ENCODE measurements at places on chromosomes 2 and 18.

GRCh38 chr2:183998041-183998796, 600.1 kb upstream of the ZNF804A start:
- DNase-seq: no peak

- DNase-seq: no peak
Measured at GRCh38 chr2:1079873-1080799, 129.5 kb downstream of the SNTG2 start.

DNA sequence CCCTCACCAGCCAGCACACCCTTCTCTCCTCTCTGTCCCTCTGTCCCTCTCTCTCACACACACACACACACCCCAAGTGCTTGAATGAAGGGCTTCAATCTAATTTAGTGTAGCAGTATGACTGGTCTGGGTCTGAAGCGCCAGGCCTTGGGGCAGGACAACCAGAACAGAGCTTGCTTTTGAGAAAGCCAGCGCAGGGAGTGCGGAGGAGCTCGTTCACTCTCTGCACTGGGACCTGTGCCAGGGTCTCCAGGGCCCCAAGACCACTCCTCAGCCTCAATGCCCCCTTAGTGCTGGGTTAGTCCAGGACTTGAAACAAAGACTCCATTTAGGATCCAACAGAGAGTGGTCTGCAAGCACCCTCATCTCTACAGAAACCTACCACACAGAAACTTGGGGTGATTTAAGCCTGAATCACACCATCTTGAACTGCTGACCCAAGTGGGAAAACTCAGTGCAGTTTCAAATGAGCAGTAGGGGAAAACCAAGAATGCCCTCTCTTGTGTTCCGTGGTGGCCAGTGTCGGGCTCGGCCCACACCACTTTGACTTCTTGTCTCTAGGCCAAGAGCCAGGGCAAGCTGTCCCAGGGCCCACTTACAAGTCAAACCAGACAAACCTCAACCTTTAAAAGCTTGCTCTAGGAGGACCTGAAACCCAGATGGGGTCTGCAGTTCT, 66.6 kb upstream of the WIPF1 start:
- no peak for DNase-seq

- no peak for DNase-seq
Measured at GRCh38 chr2:17915099-17915498, 36.6 kb downstream of the KCNS3 start.

GRCh38 chr2:10741139-10741538, 19.7 kb downstream of the ATP6V1C2 start:
- no peak for DNase-seq

GRCh38 chr18:51021226-51021965, 8.6 kb upstream of the SMAD4 start:
- DNase-seq: no peak

GRCh38 chr2:34070196-34070595, 471.1 kb upstream of the FAM98A start:
- DNase-seq: no peak

DNA sequence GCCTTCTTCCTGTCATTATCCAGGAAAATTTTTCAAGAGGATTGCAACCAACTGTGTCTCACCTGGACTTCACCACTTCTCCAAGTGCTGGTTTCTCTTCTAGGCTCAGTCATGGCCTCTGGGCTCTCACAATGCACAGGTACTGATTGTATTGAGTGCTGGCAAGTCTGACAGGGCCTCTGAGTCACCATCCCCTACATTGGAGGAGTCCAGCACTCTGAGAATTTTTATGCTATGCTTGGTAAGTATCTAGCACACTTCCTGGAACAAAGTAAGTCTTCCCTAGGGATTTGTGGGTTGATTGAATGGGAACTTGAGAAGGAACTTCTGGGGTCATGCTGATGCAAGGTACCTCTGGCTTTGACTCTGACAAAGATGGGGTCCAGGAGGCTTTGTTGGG, 147.2 kb upstream of the CELF4 start:
- DNase-seq: no peak

- peak; percentile 45 for DNase-seq
Measured at GRCh38 chr18:75207310-75208154, 1.4 kb downstream of the PTGR3 start.

GRCh38 chr2:46550686-46551404, 71.5 kb downstream of the TMEM247 start:
- no peak for DNase-seq

DNA sequence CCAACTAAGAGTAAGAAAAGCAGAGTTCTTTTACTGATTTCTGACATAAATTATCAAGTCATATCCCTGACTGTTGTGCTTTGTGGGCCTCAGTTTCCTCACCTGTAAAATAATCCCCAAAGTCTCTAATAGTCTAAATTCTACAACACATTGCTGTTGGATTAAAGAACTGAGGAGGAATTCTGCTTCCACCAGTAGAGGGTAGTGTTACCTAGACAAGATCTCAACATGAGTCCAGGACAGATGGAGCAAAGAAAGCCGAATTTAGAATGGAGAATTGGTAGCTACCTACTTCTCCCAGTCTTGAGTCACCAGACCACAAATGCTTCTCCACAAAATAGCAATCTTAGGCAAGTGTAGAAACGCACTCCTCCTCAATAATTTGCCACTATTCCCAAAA, 462.5 kb upstream of the FSHR start:
- DNase-seq: peak; percentile 4

- DNase-seq: peak; percentile 95
Measured at GRCh38 chr2:217223222-217223930, 363.5 kb upstream of the TNP1 start.

- no peak for DNase-seq
Measured at GRCh38 chr2:24626131-24626530, 135.1 kb downstream of the NCOA1 start.

GRCh38 chr2:56224316-56224715, 40.5 kb downstream of the CCDC85A start:
- no peak for DNase-seq

DNA sequence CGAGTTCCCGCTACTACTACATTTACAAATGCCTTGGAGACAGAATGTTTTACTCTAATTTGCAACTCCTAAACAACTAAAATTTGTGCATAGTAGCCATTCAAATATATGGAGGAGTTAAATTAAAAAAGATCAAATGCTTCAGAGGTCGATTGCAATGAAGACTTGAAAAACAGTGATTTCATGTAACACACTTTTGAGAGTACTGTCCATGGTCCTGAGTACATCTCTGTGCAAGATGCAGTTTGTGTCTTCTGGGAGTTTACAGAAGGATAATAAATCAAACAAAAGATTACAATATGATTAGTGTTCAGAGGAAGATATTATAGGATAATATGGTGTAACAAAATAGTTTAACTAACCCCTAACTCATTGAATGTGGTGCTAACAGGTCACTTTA, 894.7 kb downstream of the TMEM182 start:
- no peak for DNase-seq

- DNase-seq: no peak
Measured at GRCh38 chr18:70423988-70424387, 135.1 kb downstream of the SOCS6 start.

DNA sequence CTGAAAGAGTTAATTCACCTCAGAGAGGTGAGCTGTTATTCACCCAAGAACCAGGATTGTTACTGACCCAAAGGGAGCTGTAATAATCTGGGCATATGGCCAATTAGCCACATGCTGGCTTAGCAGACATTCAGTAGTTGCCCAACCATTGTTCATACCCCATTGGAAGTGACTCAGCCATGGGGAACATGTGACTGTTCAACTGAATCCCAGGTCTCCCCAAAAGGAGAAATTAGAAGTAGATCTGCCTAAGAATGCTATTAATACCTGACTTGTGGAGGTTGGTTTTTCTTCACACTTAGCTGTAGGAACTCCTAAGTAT, 272.6 kb upstream of the UBE2E3 start:
- DNase-seq: peak; percentile 97

DNA sequence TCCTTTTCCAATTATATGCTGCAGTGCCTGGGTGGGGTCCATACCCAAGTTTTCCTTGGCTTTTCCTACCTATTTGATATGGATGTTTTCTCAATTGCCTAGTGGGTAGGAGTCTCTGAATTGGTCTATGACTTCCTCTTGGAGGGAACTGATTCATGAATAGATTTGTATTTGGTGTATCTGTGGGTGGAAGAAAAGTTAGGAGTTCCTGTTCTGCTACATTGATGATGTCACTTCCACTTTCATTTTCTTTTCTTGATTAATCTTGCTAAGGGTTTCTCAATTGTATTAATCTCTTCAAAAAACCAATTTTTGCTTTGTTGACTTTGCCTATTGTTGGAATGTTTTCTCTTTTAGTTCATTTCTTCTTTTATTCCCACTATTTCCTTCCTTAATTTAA, 37.4 kb upstream of the SLC9A2 start:
- DNase-seq: no peak

DNA sequence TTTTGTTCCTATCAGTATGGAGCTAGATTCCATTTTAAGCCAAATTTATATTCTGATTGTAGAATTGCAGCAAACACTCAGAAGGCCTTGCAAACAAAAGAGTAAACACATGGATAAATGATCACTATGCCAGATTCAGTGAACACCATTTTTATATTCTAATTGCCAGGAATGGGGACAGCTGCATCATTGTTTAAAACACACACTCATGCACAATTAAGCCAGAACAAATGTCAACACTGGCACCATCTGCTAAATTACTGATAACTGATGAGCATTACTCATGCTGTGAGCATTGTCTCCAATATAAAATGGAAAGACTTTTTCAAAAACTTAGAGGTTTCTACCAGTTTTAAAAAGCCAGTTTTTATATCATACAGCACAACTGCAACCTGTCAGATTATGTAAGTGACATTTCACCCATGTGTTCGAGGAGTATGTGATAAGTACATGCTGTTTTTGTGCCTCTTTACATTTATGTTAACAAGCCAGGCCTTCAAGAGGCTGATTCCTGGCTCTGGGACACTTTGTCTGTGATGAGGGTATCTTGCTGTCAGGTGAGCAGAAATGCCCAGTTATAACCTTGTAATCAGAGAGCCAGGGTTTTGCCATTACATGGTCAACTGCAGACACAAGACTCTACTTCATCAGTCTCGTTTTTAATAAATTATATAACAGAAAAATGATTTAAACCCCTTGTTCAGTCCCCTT, 4.4 kb upstream of the ST8SIA5 start:
- DNase-seq: no peak

- no peak for DNase-seq
Measured at GRCh38 chr2:165891943-165892342, 61.6 kb downstream of the TTC21B start.

GRCh38 chr2:39240758-39241157, 3.0 kb downstream of the CDKL4 start:
- no peak for DNase-seq

- peak; percentile 69 for DNase-seq
Measured at GRCh38 chr2:68832233-68832869, 38.8 kb downstream of the BMP10 start.

GRCh38 chr18:44497311-44497710, 183.4 kb upstream of the SETBP1 start:
- DNase-seq: no peak

- DNase-seq: no peak
Measured at GRCh38 chr18:12318857-12319256, 10.8 kb downstream of the TUBB6 start.

DNA sequence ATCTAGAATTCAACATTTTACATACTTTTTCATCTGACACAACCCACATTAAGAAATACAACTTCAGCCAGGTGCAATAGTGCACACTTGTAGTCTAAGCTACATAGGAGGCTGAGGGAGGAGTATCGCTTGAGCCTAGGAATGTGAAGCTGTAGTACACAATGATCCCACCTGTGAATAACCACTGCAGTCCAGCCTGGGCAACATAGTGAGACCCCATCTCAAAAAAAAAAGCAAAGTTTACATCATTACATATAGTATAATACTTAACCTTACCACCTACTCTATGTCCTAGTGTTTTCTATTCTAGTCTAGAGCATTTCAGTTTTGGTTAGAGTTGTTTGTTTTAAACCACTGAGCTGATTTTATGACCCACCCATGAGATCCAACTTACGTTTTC, 86.5 kb upstream of the FAM117B start:
- no peak for DNase-seq

DNA sequence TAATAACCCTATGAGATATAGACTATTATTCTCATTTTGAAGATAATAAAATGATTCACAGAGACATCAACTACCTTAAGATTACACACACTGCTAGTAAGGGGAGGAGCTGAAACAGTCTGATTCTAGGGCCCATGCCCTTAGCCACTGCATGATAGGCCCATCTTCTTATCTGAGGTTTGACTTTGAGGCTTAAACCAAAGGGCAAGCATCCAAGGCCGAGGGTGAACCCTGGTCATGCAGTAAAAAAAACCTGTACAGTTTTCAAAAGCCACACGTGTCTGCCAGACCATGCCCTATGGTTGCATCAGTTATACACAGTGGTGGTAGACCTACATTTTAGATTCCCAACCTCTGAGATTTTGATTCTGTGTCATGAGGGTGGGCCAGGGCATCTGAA, 44.8 kb downstream of the POLE4 start:
- DNase-seq: no peak

DNA sequence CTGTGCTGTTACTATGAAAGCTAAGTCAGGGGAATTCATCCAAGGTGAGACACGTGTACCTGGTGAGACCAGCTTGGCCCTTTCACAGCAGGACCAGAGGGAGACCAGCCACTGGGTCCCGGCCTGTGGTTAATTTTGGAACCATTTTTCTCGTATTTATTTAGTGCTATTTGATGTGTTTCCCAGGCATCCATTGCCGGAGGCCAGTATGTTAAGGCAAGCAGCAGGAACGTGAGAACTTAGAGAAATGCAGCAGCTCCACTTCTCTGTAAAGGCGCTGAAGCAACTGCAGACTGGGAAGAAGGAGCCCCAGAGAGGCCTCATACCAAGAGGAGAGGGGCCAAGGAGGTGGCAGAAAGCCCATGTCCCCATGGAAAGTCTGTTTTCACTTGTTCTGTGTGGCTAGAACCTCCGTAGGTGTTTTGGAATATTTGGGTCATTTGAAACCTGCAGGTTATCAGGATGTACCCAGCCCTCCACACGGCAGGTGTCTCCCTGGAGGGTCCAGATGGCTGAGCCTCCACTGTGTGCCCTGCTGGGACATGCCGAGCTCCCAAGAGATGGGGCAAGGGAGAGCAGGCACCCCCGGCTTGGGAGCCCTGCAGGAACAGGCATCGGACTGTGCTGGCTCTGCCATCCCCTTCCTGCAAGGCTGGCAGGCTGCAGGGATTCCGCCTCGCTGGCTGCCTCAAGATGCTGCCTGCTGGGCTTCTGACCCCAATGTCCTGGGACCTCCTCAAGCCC, 256.0 kb upstream of the RAB6C start:
- no peak for DNase-seq

GRCh38 chr2:237742614-237743013, 56.0 kb upstream of the RBM44 start:
- no peak for DNase-seq

GRCh38 chr18:49247781-49248180, 212.7 kb downstream of the DYM start:
- DNase-seq: peak; percentile 37

GRCh38 chr18:3520230-3521085, 70.5 kb downstream of the TGIF1 start:
- DNase-seq: no peak

- no peak for DNase-seq
Measured at GRCh38 chr2:94955702-94956101, 69.8 kb upstream of the MAL start.

Data from choroid plexus epithelial cell (primary cell).